ENCODE measurements at places on chromosomes 16 and 17.

DNA sequence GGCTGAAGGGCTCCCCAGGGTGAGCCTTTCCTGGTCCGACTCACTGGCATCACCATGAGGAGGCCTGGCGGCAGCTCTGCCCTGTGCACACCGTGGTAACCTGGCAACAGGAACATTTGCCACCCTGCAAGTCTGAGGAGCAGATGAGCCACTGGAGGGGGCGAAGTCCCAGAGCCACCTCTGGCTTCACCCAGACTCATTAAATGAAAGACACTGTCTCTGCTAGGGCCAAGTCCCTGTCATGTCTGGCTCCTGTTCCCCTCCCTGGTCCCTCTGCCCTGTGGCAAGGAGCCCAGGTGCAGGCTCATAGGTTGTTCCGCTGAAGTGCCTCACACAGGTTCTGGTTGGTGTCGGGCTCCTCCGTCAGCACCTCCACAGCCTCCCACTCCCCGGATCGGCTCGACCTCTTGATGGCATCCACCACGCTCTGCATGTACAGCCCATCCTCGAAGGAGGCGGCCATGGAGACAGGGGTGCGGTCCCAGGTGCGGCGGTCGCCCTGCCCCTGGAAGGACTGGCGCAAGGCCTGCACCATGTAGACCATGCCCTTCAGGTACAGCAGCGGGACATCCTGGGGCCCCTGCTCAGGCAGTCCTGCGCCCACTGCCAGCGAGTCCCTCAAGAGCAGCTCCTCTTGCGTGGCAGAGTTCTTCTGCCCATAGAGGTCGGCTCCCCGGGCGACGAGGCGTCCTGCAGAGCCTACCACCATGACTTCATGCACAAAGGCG is 8.4 kb downstream of the C16orf86 start:
- no peak for DNase-seq

GRCh38 chr16:85278839-85279238 is 166.6 kb upstream of the CIBAR2 start:
- DNase-seq = no peak

- no peak for DNase-seq
Measured at GRCh38 chr17:56973520-56973919, 4.4 kb upstream of the SCPEP1 start.

GRCh38 chr17:48299760-48300159 is 130.3 kb downstream of the SKAP1 start:
- no peak for DNase-seq

- DNase-seq = peak; percentile 82
Measured at GRCh38 chr17:1055751-1056645, 59.1 kb downstream of the TIMM22 start.

GRCh38 chr16:84826558-84826941 is 6.8 kb downstream of the CRISPLD2 start:
- DNase-seq = no peak

DNA sequence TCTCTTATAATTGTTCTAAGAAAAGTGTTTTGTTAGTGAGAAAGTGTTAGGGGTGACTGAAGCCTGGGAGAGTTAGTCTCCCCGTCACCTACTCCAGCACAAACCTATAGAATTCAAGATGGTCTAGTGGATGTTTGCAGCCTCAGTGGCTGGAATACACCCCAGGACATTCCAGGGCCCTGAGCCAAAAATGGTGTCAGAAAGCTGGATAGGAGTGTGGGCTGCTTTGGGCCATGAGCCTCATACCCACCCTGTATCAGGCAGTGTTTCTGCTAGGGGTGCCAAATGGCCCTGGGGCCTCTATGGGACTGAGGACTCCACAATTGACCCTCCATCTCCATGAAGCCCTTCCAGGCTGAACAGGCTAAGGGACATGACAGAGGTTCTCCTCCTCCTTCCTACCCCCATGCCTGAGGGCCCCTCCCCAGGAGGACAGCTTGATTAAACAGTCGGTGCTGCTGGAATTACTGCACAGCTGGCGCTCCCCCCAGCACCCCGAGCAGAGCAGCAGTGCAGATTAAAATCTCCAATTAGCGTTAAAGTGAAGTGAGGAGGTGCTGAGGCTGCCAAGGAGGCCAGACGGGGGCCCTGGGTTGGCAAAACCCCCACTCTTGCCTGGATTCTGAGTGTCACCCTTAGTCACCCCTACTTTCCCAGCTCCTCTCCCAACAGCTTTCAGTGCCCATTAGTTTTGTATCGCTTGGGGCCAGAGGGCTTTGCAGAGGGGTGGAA is 59.1 kb downstream of the NEUROD2 start:
- DNase-seq = no peak

- no peak for DNase-seq
Measured at GRCh38 chr17:39664581-39665561, at the start of gene TCAP. TCAP (plus strand) TSS chr17:39665349; CDS start chr17:39665360, 11 bp downstream.

DNA sequence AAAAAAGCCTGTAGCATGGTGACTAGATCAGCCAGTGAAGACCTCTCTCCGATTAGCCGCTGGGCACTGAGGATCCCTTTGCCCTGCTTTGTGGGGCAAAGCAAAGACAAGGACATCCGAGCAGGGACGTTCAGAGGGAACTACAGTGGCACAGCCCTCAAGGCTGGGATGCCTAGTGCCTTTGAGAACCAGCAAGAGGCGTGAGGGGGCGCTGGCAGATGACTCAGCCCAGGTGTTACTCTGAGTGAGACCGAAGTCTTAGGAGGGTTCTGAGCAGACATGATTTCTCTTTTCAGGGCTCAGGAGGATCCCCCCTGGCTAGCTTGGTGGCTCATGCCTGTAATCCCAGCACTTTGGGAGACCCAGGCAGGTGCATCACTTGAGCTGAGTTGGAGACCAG is 178.6 kb downstream of the CPPED1 start:
- DNase-seq = no peak

DNA sequence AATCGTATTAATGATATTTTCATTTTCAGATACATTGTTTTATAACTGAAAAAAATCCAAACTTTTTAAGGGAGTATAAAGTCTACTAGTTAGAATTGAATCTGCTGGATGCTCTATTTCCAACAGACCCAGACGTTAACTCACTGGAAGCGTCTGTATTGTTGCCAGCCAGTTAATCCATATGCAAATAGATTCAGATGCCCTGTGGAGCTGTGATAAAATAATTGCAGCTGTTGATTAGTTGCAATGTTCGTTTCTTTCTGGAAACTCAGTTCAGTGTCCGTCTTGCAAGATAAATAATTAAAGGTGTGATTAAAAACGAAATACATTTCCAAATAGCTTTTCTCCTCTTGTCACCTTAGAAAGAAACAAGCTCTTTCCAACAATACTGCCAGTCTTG is 5.1 kb upstream of the GNA13 start:
- DNase-seq = no peak

DNA sequence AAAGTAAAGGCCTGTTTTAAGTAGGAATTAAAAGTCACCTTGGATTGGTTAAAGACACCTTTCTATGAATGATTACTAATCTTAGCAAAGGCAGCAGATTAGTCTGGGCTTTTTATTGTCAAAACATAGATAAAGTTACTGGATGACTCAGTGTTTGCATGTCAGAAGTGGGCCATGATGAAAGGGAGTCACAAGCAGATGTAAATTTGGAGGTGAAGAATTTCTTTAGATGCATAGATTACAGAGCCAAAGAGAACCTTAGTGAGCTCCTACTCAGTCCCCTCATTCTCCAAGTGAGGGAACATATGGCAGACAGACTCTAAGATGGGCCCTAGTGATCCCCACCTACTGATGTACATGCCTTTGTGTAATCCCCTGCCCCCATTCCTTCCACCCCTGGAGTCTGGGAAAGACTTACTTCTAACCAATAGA is 124.5 kb downstream of the HS3ST3A1 start:
- no peak for DNase-seq

- DNase-seq = no peak
Measured at GRCh38 chr17:42690596-42690995, 8.3 kb downstream of the CNTNAP1 start.

DNA sequence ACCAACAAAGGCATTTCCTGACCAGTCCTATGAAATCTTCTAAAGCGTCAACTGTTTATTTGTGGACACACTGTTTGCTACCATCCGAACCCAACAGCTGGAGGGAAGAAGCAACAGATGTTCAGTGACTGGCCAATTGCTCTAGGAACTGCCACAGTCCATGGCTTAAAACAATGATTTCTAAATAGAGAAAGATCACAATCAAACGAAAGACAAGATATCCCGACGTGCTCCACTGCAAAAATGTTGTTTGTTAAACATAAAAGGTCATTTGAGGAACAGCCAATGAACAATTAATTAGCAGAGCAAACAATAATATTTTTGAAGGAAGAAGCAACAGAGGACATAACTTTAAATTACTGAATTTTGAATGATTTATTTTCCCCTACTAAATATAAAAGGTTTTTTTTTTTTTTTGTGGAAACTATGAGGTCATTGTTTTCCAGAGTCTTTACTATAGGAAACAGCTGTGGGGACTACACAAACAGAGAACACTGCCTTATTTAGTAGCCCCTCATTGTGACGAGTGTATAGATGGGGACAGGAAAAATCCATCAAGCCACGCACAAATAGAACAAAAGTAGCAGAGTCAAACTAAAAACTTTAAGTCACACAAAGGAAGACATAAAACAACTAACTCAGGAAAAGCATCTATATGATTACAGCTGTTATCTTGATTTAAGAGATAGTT is 17.2 kb downstream of the USP31 start:
- DNase-seq = no peak

GRCh38 chr16:4991754-4992153 is 33.6 kb downstream of the SEC14L5 start:
- DNase-seq = no peak

DNA sequence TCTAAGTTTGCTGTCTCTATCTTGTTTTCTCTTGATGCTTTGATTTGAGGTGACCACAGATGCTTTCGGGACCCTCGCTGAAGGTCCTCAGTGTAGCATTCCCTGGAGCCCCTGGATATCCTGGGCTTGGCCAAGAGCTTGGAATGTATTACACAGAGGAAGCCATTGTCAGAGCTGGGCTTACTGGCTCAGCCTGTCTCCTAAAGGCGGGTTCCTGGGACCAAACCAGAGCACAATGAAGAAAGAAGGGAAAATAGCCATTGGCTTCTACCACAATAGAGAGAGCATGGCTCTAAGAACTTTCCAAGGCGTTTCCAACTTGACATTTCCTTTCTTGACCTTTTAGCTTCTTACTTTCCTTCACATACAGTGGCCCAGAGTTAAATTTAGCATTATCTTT is 229.3 kb downstream of the HS3ST3A1 start:
- no peak for DNase-seq

DNA sequence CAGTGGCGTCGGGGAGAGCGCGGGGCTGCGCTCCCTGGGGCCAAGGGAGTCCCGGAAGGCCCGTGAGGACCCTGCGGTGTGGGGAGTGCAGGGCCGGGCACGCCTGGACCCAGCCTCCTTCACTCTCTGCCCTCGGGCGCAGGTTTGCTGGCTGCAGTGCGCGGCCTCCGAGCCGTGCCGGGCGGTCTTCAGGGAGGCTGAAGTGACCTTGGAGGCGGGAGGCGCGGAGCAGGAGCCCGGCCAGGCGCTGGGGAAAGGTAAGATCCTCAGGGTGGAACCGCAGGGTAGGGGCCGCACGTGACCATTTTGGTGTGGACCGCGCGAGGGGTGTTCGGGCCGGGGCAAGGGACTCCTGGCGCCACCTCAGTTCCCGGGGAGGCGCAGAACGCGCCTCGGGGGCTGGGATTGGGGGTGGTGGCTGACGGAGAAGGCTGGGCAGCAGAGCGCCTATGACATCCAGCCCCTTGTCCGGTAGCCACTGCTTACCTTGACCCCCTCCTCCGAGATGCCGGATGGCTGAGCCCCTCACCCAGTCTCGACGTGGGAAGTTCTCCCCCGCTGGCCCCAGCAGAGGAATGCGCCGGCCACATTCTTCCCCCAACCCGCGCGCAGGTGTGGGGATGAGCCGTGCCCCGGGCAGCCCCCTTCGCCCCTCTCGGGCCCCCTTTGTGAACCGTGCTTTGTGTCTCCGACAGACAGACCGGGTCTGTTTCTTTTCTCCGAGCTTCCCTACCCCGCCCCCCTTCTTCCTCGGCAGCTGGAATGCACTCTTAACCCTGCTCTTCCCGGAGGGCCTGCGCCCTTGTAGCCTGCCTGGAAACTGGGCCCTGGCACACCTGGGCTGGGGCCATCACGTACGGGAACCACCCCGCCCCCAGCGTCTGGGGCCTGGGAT is 631 bp downstream of the CDH3 start:
- peak; percentile 42 for DNase-seq

DNA sequence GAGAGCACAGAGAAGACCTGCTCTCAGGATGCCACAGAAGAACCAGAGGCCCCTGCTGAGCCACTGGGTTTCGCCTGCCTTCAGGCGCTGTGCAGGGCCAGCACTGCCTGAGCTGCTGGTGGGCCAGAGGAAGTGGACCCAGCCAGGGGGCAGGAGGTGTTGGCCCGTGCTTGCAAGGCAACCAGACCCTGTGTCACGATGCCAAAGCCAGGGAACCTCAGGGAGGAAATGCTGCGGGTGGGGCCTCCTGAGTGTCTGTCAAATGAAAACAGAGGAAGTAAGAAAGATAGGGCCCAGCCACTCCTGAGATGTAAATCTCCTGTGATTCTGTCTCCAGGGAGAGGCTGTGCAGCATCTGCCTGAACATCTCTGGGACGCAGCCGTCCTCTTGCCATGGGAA is 58.1 kb upstream of the ADORA2B start:
- no peak for DNase-seq

DNA sequence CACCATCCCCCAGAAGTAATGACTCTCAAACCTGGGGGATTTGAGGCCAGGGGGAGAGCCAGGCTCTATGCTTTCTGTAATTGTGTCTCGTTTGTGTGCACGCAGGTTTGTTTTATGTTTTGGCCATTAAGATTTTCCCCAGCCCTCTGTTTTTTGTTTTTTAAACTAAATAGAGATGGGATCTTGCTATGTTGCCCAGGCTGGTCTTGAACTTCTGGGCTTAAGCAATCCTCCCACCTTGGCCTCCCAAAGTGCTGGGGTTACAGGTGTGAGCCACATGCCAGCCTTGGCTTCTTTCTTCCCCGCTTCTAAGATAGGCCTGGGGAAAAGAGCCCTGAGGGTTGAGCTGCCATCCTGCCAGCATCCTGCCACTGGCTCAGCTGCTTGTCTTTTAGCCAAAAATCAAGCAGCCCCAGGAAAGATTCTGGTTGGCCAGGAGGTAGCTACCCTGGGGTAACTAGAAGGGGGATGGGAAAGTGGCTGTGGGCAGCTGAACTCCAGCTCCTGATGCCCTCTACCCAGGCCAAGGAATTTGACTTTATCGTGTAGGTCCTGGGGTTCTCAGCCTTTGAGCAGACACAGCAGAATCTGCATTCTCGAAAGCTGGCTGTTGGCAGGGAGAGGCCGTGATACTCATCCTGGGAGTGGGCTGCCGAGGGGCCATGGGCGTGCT is 18.4 kb downstream of the KDM8 start:
- no peak for DNase-seq

- no peak for DNase-seq
Measured at GRCh38 chr17:36752096-36752888, 150.9 kb downstream of the MRM1 start.

- DNase-seq = no peak
Measured at GRCh38 chr17:6491071-6491700, 46.9 kb downstream of the PIMREG start.
